AG08396 (cell line): ENCODE measurements at places on chromosomes 4 and X.

DNA sequence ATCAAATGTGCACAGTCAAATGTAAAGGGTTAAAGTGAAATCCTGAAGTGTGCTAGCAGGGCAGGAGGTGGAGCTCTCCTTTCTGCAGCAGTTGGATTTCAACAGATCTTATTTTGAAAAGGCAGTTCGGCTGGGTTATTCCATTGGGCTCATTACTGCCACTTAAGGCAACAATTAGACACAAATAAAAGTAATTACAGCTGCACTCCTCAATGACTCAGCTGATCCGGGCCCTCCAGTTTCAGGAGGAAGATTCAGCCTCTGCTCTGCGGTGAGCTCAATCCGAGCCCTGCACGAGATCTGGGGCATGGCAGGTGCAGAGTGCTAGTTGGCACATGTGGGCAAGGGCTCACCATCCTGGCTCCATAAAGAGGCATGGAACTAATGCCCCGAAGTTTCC lies 85.4 kb downstream of the PHKA2 start:
- no peak for DNase-seq

DNA sequence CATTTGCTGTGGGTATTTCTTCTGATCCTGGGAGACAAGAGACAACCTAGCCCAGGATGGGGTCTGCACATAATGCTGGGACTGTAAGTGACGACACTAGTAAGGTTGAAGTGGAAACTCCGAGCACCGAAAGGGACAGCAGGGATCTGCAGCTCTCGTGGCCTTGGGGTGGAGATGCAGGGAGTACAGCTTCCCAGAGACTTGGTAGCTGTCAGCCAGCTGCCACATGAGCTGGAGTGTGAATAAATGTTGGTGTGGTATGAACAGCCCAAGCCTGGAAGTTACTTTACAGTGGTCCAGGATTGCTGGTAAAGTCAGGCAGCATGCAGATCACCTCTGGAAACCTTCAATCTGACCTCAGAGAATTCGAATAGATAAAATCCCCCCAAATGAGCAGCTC lies 97.6 kb downstream of the FAM193A start:
- no peak for DNase-seq

DNA sequence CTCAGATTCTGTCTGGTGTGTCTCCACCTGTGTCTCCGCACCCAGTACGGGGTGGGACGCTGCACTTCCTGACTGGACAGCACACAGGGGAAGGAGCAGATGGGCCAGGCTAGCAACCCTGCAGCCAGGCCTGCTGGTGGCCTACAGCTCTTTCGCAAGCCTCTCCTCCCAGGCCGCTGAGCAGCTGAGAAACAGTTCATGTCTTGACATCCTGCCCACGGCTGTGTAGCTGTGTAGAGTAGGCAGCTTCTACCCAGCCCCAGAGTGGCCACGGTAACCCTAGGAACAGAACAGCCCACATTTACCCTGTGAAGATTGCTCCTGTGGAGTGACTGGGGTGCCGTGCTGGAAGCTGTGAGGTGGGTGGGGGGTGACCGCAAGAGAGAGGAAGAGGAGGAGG lies 38.9 kb downstream of the CCNQ start:
- DNase-seq = no peak

DNA sequence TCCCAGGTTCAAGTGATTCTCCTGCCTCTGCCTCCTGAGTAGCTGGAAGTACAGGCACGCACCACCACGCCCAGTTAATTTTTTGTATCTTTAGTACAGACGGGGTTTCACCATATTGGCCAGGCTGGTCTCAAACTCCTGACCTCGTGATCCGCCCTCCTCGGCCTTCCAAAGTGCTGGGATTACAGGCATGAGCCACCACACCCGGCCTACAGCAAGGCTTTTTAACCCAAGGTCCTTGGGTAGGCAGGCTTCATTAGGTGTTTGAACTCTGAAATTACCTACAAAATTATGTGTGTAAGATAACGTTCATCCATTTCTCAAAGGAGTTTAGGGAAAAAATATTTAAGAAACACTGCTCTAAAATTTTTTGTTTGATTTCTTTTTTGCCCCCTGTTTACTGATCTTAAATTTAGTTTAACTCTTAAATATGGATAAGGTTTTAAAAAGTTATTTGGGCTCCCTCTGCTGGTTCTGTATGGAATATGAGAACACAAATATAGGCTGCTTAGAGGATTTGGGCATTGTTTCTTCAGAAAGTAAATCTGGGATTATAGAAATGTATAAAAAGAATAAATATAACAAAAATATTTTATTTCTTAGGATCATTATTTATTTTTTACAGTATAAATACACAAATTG lies 92.8 kb downstream of the CBR4 start:
- peak; percentile 23 for DNase-seq

DNA sequence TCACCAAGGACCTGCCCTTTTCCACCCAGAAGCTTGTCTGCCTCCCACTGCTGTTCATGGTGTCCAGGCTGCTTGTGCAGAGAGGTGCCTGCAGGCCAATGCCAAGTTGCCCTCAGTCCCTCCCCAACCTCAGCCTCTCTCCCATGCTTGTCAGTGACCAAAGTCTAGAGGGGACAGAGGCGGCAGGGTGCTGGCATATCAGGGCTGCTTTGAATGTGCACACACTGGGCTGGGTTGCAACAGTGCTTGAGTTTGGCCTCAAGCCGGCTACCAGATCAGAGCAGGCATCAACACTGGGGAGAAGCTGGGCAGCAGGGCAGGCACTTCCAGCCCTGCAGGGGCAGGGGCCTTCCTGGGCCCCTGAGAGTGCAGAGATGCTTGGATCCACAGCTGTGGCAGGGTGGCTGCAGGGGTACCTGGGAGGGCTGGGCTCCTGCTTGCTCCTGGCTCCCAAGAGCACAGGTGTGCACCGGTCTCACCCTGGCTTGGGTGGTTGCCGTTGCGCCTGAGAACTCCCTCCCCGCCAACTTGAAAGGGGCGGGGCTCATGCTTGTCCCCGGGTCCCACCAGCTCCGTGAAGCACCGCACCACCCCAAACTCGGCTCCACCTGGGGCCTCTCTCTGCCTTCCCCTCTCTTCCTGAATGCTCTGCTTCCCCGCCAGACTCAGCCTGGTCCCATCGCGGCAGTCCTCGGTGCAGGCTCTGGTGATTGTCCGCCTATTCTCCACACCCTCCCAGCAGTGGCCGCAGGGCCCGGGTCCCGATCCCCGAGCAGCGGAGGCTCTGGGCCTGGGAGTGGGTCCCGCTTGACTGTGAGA lies 1681.9 kb upstream of the ADGRL3 start:
- DNase-seq = no peak

- DNase-seq = no peak
These were observed 571.5 kb upstream of the AMOT start for GRCh38 chrX:113412106-113412505.

DNA sequence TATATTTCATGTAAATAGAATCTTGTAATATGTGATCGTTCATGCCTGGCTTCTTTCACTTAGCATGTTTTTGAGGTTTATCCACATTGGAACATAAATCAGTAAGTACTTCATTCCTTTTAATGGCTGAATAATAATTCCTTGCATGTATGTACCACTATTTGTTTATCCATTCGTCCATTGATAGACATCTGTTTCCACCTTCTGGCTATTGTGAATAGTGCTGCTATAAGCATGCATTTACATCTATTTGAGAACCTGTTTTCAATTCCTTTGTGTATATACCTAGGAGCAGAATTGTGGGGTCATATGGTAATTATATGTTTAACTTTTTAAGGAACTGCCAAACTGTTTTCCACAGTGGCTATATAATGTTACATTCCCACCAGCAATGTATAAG lies 356.7 kb upstream of the DIPK2B start:
- DNase-seq = no peak

GRCh38 chr4:73259571-73260090 lies 1.0 kb upstream of the ANKRD17 start:
- DNase-seq = peak; percentile 26

- no peak for DNase-seq
These were observed 859.3 kb upstream of the LCORL start for GRCh38 chr4:18880871-18881270.

DNA sequence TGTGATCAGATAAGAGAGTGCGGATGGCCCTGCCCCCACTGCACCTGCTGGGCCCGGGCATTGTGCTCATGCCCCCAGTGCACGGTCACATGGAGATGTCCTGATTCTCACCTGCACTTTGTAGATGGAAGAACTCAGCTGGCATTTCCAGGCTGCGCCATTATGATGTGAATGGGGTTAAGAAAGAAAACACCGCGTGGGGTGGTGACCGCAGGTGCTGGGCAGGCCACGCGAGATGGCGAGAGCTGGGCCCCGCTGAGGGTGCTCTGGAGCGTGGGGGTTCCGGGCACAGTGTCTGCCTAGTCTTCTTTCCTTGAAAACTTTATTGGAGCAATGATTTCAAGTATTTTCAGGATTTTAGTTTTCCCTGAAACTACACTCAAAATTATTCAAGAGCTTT lies 17.8 kb upstream of the HGFAC start:
- no peak for DNase-seq

GRCh38 chr4:176150704-176151103 lies 44.7 kb downstream of the SPATA4 start:
- no peak for DNase-seq

- DNase-seq = no peak
These were observed 68.6 kb downstream of the ANOS1 start for GRCh38 chrX:8663325-8663724.

GRCh38 chr4:132513491-132513890 lies 635.6 kb upstream of the PCDH10 start:
- no peak for DNase-seq

GRCh38 chr4:107630185-107630705 lies 89.8 kb downstream of the PAPSS1 start:
- no peak for DNase-seq

- DNase-seq = no peak
These were observed 152.9 kb downstream of the POLA1 start for GRCh38 chrX:24846550-24847150.

DNA sequence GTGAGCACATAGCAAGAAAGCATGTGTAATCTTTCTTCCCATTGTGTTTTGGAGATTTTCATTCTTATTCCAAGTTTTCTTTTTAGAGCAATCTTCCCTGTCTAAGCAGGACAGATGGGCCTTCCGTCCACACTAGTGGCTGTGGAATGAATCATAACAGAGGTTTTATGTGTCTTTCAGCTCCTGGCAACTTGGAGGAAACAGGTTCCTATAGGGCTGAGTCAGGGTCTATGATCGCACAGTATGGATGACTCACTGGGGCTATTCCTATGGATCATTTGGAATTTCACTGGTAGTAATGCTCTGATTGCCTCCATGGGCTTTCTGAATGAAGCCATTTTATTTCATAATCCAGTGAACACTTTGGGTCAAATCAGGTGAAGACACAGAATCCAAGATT lies 51.8 kb upstream of the CBLL2 start:
- DNase-seq = peak; percentile 4

- DNase-seq = peak; percentile 26
These were observed 78.5 kb downstream of the ELOVL6 start for GRCh38 chr4:110119880-110120279.

GRCh38 chr4:183517781-183518180 lies 12.9 kb downstream of the ING2 start:
- no peak for DNase-seq

DNA sequence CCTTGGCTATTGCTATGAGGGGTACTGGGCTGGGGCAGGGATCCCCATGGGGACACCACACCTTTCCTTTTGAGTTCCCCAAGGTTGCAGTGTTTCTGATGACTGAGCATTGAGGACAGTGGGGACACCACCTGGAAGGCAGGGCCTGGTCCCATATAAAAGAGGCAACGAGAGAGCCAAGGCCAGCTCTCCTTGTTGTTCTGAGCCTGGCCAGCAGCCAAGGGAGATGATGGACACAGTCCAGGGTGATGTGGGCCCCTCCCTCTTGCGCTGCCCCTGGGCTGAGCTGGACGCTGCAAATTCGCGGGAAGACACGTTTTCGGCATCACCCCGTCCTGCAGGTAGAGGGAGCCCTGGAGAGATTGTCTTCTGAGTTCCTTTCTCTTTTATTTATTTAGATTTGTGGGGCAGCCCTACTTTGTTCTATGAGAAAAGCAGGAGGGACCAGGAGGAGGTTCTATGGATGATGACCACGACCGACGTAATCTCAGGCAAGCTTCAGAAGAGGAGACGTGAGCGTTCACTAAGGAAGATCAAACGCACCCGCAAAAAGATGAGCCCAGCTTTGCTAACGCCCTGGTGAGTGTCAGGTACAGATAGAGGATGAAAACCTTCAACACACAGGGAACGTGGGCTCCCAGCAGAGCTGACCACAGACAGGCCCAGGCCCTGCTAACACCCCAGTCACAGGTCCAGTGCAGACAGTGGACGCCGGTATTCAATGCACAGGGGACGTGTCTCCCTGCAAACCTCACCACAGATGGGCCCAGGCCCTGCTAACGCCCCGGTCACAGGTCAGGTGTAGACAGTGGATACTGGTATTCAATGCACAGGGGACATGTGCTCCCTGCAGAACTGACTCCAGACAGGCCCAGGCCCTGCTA lies 97.4 kb downstream of the SHOX start:
- no peak for DNase-seq

DNA sequence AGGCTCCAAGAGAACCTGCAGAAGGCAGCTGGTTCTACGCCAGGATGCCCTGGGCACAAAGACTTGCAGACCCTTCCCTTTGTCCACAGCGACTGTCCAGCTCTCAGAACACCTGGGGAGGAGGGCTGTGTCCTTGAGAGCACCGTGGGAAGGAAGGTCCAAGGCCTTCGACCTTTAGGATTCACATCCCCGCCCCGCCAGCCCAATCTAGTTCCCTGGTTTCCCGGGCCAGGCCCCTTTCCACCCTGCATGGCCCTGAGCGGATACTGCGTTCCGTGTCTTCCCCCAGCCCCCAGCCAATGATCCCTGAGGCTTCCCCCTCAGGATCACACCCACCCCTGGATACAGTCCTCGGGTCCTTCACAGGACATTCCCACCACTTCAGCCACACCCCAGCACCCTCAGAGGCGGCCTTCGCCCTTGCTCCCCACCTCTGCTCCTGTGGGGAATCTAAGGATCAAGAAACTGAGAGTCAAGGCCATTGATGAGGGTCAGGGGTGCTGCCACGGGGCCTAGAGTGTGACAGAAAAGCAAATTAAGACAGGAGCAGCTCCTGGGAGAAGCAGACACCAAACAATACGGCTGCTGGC lies 9.1 kb downstream of the ABCD1 start:
- DNase-seq = no peak

GRCh38 chrX:2311501-2311900 lies 189.3 kb downstream of the DHRSX start:
- DNase-seq = no peak

GRCh38 chrX:124530803-124531202 lies 184.4 kb downstream of the SH2D1A start:
- DNase-seq = no peak
